ENCODE measurements at places on chromosomes 11 and 22.

- no peak for DNase-seq
These were observed 24.8 kb downstream of the SERPING1 start for GRCh38 chr11:57622263-57622662.

- no peak for DNase-seq
These were observed 8.1 kb downstream of the ATG13 start for GRCh38 chr11:46625406-46625805.

DNA sequence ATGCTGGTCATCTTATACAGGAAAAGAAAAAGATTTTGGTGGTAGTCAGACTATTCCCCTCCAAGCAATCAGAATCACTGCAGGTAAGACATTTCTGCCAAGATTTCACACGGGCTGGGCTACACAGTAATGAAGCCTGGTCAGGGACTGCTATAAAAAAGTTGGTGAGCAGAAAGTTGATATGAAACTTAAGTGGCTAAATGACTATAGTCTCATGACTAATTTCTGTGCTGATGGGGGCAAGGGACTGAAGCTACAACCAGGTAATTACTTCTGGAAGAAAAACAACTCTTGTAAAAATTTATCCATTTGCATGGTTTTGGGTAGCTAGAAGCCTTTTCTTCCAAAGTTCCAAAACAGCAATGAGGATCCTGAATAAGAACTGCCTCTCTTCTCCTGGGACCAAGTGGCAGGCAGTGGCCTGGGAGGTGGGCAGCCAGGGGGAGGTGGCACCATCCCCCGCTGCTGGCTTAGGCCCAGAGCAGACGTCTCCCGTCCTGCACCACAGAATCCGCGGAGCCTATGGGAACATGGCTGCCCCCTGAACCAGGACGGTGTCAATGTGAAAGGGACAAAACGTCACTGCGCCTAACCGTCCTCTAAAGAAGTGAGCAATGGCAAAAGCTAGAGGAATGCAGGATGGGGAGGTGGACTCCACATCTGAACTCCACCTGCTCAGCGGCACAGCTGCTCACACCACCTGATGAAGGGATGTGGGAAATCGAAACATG lies 122.6 kb upstream of the LMO1 start:
- DNase-seq = no peak

DNA sequence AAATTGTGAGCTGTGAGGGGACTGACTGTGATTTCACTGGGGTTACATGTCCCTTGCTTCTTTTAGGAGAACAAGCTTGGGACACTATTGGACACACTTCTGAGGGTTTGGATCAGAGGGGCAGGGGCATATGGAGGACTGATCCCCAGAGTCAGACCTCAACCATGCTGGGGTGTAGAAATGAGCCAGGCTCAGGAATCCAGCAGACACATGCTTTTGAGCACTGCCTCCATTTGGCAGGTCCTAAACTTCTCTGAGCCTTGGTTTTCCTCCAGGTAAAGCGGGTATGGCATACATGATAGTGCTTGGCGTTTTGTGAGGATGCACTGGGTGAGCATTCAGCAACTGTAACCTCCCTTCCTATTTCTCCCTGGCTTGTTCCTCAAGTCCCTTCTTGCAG lies 74.7 kb downstream of the ADAMTS15 start:
- DNase-seq = no peak

DNA sequence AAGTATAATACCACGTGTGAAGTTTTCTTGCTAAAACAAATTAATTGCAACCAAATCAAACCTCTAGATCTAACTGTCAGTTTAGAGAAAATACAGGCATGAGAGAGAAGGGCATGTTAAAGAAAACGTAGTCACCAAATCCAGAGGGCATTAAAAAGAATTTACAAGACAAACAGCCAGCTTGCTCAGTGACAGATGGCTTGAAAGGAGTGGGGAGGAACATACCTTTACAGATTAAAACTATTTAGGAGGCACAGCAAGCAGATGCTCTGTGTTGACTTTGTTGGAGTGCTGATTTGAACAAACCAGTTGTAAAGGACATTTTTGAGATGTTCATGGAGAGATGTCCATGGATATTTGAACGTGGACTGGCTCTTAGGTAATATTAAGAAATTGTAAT lies 96.9 kb downstream of the ATXN10 start:
- no peak for DNase-seq

DNA sequence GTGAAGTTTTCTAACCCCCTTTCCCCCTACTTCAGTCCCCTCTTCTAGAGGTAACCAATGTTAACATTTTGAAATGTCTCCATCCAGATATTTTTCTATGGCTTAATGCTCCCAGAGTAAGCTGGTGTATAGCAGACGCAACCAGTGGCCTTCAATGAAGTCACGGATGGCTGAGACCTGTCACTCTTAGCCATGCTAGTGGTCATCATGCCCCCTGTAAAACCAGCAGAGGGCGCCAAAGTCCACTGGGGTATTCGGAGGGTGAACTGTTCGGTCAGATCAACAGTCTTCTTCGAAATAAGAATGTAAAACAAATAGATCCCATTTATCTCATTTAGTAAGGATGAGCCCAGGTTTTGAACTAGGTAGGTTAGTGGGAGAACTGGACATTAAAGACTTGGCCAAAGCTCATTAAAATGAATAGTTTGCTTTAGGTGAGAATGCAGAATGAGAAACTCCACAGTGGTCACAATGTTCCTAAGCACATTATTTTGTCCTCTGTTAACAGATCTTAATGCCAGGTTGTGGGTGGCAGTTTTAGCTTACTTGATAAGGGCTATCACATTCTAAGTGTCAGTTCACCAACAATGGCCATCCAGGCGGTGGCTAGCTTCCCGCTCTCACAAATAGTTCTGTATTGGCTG lies 8.6 kb upstream of the MMP8 start:
- no peak for DNase-seq

- DNase-seq = no peak
These were observed 186.0 kb upstream of the CTSC start for GRCh38 chr11:88523386-88524071.

DNA sequence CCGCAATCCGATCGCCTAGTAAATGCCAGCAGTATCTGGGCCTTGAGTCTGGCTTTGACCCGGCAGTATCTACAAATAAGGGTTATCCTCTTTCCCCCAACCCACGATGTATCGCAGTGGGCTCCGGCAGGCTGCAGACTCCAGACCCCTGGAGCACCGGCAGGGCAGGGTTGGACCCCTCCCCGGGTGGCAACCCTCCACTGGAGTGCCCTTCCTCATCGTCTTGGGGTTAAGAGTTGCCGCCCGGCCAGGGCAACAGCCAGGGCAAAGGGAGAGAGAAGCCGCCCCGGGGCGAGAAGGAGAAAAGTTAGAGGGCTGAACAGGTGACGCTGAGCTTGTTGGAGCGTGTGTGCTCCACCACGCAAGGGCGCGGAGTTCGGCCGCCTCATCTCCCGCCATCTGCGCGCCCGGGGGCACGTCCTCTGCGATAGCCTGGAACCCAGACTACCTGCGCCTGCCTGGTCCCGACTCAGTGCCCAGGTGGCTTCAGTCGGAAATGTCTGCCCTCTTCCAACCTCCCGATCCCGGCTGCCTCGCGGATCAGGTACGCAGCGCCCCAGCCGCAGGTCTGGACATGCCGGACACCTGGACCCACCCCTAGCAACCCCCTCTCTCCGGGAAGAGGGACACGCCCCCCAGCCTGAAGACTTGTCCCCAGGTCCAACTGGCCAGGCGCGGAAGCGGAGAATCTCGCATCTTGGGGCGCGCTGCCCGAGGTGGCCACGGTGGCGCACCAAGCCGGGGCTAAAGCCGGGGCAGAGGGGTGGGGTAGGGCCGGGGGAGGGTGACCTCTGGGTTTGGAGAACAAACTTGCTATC lies 1.2 kb downstream of the DSCAML1 start:
- DNase-seq = no peak

DNA sequence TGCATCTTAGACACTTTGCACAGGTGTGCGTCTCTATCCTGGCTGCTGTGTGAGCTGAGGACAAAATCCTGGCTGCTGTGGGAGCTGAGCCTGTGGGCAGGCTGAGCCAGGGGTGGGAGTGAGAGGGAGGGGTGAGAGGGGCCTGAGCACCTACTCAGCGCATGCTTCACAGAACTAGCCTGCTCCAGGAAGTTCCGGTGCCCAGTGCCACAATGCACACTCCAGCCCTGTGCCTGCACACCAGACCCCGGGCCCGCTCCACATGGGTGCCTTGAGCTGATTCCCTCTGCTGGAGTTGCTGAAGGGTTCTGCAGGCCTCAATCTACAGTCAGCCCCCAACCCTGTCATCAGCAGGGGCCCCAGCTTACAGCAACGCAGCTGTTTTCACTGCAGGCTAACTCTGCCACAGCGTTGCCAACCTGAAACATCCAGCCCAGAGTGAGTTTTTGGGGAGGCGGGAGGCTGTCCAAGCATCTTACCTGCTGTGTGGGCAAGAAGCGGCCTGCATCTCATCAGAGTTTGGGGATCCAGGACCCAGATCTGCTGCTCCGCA lies 1377.9 kb downstream of the TBC1D22A start:
- no peak for DNase-seq

GRCh38 chr11:33321422-33321821 lies 64.2 kb downstream of the HIPK3 start:
- DNase-seq = no peak

- no peak for DNase-seq
These were observed 439.1 kb downstream of the ETS1 start for GRCh38 chr11:128148208-128148607.

DNA sequence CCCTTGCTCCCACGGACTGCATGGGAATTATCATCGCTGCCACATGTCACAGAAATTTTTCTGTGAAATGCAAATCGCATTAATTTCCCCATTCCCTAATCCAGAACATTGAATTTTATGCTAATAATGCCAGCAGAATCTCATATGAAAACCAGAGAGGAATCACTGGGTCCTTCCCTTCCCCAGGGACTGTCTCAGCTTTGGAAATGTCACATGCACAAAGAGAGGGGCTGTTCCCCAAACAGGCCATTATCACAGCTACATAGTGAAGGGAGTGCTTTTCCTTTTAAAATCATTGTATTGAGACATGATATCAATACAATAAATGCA lies 954.5 kb downstream of the BRD1 start:
- no peak for DNase-seq

DNA sequence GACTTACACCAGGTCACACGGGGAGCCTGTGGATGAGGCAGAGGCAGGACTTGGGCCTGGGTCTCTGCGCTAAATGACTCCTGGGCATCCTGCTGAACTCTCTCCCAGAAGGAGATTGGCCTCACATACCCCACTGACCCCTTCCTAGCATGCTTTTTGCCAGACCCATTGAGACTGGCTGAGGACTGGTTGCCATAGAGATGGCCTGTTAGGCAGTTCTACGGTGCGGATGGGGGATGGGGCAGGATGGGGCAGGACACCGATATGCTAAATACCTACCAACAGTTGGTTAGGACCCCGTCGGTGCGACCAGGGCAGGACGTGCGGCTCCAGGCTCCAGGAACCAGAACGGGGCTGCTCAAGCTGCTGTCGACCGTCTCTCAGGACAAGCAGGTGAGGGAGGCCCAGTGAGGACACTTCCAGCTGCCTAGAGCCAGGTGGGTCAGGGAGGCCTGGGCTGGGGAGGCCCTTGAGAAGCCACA lies at the start of gene TSGA10IP:
TSGA10IP (plus strand) TSS at position 51 of the 482 bp plus-strand sequence; CDS start at position 247, 196 bp downstream.
- no peak for DNase-seq

- DNase-seq = no peak
These were observed 77.8 kb upstream of the DDI1 start for GRCh38 chr11:103958475-103959215.

GRCh38 chr11:34789196-34789834 lies 126.9 kb downstream of the APIP start:
- no peak for DNase-seq

GRCh38 chr11:97610000-97610399 lies 1220.2 kb downstream of the JRKL start:
- DNase-seq = no peak

- no peak for DNase-seq
These were observed 83.4 kb upstream of the SHISAL1 start for GRCh38 chr22:44396021-44396726.

DNA sequence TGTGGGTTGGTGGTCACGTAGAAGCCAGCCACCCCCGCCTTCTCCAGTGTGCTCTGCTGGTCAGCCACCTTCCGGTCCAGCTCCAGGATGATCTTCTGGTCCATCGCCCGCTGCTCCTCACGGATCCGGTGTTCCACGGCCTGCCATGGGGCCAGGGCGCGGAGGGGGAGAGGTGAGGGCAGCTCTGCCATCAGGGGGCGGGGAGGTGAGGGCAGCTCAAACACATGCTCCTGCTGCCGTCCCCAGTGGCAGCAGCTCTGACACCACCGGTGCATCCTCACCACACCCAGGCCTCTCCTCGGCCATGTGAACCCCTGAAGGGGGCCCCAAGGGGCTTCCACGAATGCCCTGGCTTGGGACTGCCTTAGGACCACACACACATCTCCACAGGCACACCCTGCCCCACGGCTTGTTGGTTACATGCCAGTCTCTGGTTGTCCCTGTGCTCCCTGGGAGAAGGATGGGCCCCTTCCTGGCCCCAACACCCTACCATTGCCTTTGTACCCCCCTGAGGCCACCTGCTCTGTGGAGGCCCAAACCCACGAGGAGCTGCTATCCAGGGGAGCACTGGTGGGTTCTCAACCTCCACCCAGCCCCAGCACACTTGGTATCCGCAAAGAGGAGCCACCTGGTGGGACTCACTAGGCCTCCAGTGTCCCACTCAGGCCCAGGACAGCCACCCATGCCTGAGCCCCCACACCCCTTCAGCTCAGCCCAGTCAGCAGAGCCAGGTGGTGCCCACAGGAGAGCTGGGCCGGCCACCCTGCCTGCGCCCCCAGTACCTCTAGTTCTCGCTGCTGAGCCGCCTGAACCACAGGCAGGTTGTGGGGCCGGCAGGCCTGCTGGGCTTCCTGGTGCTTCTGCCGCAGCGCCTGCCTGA lies 4.3 kb downstream of the DGCR6L start:
- DNase-seq = no peak

GRCh38 chr22:47210112-47210657 lies 447.7 kb downstream of the TBC1D22A start:
- DNase-seq = no peak

DNA sequence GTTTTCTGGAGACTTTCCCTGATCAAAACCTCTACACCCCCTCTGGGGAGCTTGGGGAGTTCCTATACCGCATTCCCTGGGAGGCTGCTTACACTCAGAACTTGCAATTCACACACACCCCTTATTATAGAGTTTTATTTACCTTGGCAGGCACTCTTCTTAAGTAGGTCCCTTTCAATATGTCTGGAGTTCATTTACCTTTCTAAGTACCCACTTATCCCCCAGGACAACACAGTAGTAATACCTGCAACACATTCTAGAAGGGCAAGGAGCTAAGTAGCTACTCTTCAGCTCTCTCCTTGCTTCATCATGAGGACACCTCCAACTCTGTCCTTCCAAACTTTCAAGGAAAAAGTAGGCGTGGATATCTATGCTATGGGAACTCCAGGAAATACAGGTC lies 127.8 kb upstream of the ANO3 start:
- no peak for DNase-seq

GRCh38 chr11:36268337-36268985 lies 20.8 kb downstream of the COMMD9 start:
- no peak for DNase-seq

- DNase-seq = no peak
These were observed 731.5 kb downstream of the NTM start for GRCh38 chr11:132101881-132102280.

GRCh38 chr11:102322560-102322959 lies 5.3 kb downstream of the BIRC3 start:
- no peak for DNase-seq
